Fibroblast of villous mesenchyme (primary cell): ENCODE measurements at places on chromosomes 11 and 22. TPM values are rescaled to one million over a fixed set of nuclear protein-coding genes. Genes with fewer than 3 reads are reported as not detected.

The FGF19 gene
- total RNA-seq: not detected in 2 replicates

The ARHGAP8 gene
- under 0.01 and 0.97 TPM in 2 replicates for total RNA-seq

The SYT9 gene
- under 0.01 TPM in 2 replicates for total RNA-seq

The SEPTIN5 gene
- total RNA-seq: 10.4 and 14.8 TPM in 2 replicates

The OTOG gene
- total RNA-seq: not detected in 2 replicates

The OR8H2 gene
- total RNA-seq: not detected in 2 replicates

The KCNA4 gene
- total RNA-seq: not detected in 2 replicates

The ARHGEF17 gene
- 71.2 and 78.3 TPM in 2 replicates for total RNA-seq

The OR2D2 gene
- total RNA-seq: 0.64 and 0.86 TPM in 2 replicates

The B3GAT1 gene
- total RNA-seq: not detected in 2 replicates

The GRAMD4 gene
- 8.7 and 18.1 TPM in 2 replicates for total RNA-seq

The TENM4 gene
- 10.4 and 21.3 TPM in 2 replicates for total RNA-seq

The CD3E gene
- not detected in 2 replicates for total RNA-seq
